ENCODE measurements at places on chromosomes 2 and 18.

DNA sequence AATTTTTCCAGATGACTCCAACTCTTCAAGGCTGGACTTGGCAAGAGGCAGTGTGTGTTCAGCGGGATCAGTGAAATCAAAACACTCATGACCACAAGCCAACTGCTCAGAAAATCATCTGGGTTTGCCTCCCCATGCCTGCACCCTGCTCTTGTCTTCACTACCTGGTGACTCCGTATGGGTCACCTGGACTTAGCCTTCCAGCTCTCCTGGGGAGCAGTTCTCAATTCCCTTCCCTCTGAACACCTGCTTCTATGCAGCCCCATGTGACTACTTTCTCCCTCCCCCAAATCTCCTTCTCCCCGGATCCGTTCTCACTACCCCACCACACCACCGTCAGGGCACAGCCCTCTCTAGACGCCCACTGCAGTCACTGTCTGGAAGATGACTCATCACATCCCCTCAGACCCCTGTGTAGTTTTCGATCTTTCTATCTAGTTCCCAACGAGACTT lies 130.2 kb upstream of the ID2 start:
- DNase-seq, result no peak

DNA sequence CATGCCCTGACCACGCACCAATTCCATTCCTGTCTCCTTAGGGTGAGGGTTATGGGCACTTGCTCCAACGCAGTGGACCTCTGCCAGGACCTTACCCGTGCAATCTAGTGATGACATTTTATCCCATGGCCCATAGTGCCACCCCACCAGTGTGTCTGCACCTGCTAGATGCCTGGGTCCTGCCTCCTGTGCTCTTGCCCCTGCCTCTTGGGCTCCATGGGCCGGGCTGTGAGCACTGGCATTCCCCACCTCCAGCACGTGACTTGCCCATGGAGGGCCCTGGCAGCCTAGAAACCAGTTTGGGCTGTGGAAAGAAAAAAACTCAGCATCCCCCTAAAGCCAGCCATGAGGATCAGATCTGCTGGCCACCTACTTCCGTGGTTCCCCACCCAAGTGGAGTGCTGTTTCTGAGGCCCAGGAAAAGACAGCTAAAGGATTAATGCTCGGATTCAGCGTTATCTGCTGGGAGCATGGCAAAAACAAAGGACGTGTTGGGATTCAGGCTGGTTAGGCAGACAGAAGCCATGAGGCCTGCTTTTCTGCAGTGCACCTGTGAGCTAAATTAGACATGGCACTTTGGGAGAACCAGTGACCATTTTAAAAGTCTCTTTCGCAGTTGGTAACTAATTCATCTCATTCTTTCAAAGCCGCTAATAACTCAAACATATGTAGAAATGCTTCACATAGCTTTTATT lies 129.2 kb downstream of the ALPK2 start:
- no peak for DNase-seq

- no peak for DNase-seq
These were observed 117.7 kb upstream of the MCFD2 start for GRCh38 chr2:47033102-47033880.

DNA sequence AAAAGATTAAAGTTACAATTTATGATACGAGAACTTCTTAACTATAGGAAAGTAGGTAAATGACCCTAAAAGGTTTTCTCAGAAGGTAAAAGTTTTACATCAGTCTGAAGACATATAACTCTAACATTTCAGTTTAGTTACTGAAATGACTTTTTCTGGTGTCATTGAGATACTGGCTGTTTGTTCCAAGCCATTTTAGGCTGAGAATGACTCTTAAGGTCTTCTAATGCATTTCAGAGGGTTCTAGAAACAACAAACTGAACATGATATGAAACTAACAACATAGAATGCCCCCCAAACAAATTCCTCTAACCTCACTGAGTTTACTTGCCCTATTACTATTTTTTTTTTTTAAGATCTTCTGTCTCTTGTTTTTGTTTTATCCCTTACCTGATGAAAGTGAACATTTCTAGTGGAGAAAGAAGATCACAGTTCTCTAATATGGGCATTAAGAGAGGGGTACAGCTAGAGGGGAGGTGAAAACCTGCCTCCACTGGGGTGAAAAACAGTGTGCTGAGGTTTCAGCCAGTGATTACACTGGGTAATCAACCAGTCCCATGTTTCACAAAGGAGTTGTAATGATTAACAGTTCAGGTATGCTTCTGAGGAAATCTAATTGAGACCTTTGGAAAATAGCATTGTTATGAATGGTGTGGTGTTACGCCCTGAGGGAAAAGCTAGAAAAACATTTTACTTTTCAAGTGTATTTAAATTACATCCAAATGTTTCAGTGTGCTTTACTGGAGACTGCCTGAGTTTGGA lies 11.2 kb downstream of the NABP1 start:
- no peak for DNase-seq

- DNase-seq, result no peak
These were observed 149.2 kb downstream of the FAM210A start for GRCh38 chr18:13577091-13577697.

DNA sequence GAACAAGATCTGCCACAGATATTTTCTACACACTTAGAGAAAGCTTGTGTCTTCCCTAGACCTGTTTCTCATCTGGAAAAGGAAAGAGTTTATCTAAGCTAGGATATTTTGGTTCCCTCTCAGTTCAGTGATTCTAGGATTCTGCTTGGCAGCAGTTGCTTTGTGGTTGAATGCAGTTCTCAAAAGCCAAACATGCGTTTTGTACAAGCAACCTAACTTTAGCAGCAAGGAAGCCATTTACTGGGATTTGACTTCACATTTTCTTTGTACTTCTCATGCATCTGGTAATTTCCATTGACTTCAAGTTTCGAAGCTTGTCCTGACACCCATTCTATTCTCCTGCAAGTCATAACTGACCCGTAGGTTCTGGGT lies 33.3 kb downstream of the VSNL1 start:
- DNase-seq, result no peak

DNA sequence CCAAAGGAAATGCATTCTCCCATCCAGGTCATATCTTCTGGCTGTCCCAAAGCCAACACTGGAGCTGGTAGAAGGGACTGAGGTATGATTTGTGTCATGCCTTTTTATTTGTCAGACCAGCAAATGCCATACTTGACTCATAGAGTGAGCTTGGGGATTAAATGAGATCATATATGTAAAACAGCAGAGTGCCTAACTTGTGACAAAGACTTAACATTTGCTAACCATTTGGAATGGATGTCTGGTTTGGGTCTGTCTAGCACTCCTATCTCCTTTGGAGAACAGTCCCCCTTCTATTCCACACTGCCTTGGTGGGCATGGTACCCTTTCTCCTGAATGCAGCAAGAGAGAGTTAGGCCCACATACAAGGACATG lies 128.5 kb upstream of the LGALSL start:
- DNase-seq, result no peak

GRCh38 chr2:10752236-10752635 lies 30.8 kb downstream of the ATP6V1C2 start:
- DNase-seq, result no peak

- no peak for DNase-seq
These were observed 119.6 kb upstream of the DTNA start for GRCh38 chr18:34590503-34590902.

GRCh38 chr2:149330127-149331022 lies at the start of gene LYPD6:
LYPD6 (plus strand) TSS chr2:149330587; CDS start chr2:149437709, 107,122 bp downstream.
- DNase-seq, result peak; percentile 85

GRCh38 chr18:37476182-37476581 lies 89.4 kb downstream of the CELF4 start:
- no peak for DNase-seq

DNA sequence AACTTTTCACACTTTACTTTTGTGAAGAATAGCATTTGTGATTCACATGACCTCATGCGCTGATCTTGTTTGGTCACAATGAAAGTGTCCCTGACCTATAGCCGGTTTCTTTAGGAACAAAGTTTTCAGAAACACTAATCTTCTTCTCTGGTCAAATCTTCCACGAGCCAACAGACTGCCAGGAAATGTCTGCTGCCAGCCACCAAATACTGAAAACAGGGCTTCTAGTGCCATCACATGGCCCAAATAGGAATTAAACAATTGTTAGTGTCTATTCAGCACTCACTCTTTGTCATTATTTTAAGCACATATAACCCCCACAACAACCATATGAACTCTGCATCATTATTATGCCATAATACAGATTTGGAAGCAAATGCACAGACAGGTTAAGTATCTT lies 286.5 kb upstream of the SYT4 start:
- DNase-seq, result no peak

- no peak for DNase-seq
These were observed 54.7 kb downstream of the ARHGAP15 start for GRCh38 chr2:143183804-143184463.

GRCh38 chr2:234083572-234084348 lies 33.3 kb downstream of the SPP2 start:
- DNase-seq, result no peak

DNA sequence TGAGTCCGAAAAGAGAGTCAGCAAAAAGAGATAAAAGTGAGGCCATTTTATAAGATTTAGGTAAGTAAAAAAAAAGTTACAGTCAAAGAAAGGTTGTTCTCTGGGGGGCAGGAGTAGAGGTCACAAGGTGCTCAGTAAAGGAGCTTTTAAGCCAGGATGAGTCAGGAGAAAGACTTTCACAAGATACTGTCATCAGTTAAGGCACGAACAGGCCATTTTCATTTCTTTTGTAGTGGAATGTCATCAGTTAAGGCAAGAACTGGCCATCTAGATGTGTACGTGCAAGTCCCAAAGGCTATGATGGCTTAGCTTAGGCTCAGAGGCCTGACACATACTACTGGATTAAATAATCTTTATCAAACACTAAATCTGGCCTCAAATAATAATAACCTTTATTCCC lies 1207.3 kb upstream of the FAM98A start:
- no peak for DNase-seq

- DNase-seq, result no peak
These were observed 359.9 kb downstream of the OSR1 start for GRCh38 chr2:18998491-18998890.

- DNase-seq, result no peak
These were observed 60.8 kb upstream of the SPOPL start for GRCh38 chr2:138440759-138441158.

GRCh38 chr2:11829324-11829946 lies 83.0 kb downstream of the LPIN1 start:
- peak; percentile 45 for DNase-seq

- DNase-seq, result no peak
These were observed 170.7 kb downstream of the STK39 start for GRCh38 chr2:168076731-168077130.

- no peak for DNase-seq
These were observed 104.8 kb upstream of the SLC8A1 start for GRCh38 chr2:40556739-40557138.

DNA sequence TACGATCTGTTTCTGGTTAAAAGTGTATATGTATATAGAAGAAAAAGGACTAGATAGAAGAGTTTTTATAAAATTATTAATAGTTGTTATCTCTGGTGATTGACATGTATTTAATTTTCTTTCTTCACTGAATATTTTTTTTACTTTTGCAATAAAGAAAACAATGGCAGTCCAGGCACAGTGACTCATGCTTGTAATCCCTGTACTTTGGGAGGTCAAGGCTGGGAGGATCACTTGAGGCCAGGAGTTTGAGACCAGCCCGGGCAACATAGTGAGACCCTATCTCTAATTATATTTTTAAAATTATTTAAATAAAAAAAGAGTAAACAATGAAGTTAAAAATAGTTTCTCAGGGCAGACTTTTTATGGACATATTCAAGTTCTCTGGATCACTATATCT lies 114.7 kb downstream of the FAM117B start:
- DNase-seq, result no peak

DNA sequence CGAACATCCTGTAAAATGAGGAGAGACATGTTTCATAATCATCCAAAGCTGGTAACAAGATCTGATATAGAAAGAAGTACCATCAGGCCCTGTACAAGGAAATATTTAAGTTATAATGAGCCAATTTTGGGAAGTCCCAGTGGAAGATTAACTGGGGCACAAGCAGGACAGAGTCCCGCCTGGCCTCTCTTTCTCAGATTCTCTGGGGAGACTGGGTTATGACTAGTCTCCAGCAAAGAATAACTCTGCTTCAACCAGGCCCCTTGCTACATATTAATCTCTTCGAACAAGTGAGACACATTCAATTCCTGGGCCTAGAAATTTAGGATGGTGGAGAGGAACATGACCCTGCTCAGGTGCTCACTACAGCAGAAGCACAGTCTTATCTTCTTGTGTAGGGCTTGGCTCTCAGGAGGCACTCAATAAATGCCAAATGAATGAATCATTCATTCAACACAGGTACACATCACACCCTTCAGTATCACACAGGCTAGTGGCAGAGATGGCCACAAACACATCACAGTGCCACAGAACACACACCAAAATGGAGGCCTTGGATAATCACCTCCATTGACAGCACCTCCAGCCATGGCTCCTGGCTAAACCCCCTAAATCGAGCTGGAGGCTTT lies 46.4 kb upstream of the RNF152 start:
- no peak for DNase-seq

GRCh38 chr2:38748943-38749804 lies 2.0 kb downstream of the SRSF7 start:
- DNase-seq, result no peak

GRCh38 chr18:48472610-48473009 lies 63.4 kb upstream of the ZBTB7C start:
- DNase-seq, result no peak

GRCh38 chr18:75418293-75419005 lies 9.1 kb downstream of the SMIM21 start:
- no peak for DNase-seq

DNA sequence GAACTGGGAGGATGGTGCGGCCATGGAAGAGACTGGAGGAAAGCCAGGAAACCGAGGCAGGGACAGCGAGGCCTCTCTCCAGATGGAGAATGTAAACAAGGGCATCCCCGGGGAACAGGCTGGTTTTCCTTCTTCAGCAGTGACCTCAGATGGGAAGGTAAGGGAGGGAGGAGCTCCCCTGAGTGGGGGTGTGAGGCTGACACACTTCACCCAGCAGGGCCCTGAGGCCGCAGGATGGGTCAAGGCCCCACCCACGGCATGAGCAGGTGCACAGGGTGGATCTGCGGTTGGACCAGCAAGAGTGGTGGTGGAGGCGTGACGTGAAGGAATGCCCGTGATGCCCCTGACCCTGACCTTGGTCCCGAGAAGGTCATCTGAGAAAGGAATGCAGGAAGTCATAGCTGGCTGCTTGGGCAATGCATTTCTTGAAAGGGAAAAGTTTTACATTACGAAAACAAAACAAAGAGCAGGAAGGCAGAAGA lies 48.1 kb downstream of the ADCY3 start:
- DNase-seq, result no peak

DNA sequence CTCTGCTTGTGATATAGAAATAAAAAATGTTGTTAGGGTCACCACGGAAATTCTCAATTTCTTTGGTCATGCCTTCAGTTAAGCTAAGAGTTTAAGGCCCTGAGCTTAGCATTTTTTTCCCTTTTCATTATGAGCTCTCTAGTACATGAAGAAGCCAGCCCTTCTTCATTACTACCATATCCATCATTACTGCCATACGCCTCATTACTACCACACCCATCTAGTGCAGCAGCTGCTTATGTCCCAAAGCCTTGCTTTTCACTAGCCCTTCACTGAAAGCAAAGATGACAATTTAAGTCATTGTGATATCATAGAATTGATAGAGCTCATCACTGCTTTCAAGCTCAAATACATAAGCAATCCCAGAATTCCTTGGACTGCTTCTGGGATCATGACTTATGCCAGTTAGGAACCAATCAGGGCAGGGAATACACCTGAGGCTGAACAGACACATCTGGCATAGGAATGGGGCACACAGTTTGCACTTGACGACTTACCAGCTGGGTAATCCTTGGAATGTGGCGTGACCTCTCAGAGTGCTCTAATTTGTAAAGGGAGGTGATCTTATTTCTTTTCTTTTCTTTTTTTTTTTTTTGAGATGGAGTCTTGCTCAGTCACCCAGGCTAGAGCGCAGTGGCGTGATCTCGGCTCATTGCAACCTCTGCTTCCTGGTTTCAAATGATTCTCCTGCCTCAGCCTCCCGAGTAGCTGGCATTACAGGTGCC lies 40.3 kb downstream of the SOWAHC start:
- no peak for DNase-seq

All from caudate nucleus (tissue), 63 donors.